Astrocyte of the spinal cord (primary cell): ENCODE measurements at places on chromosomes 2 and 18.

DNA sequence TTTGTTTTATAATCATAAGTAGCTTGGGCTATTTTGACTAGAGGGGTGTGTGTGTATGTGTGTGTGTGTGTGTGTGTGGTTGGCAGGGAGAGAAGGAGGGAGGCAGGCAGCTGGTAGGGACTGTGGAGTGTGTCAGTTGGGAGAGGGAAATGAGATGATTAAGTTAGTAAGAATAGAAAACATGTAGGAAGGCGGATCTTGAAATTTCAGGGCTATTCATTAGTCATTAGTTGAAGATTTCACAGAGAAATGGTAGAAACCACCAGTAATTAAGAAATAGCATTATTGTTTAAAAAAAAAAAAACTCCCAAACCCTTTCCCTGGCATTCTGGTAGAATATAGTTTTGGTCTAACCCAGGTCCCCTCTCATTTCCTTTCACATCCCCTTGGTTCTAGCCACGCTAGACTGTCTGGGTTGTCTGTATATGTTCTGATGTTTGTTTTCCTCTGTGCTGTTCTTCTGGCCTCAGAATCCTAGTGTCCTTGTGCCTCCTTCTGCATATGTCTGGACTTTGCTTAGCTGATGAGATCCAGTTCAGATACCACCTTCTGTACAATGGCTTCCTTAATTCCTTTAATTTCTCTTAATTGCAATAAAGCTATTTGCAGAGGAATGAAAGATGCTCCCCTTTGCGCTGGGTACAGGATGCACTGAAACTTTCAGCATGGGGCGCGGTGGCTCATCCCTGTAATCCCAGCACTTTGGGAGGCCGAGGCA, 161.6 kb downstream of the NEDD4L start:
- peak; percentile 59 for DNase-seq

DNA sequence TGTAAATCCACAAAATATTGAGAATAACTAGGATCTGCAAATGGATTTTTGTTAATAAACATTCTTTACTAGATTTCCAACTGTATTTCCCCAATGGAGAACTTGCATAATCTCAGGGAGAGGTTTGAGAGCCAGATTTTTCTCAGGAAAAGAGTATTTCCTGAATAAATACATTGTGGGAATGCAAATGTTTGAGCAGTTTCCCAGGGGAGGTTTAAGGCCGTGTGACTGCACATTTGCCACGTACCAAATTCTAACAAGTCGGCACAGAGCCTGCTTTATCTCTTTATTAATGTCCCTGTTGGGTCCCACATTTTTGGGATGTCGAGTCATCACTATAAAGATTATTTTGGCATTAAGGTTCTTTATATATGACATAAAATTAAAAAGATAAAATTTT, 27.0 kb downstream of the TFPI start:
- DNase-seq, result peak; percentile 79

DNA sequence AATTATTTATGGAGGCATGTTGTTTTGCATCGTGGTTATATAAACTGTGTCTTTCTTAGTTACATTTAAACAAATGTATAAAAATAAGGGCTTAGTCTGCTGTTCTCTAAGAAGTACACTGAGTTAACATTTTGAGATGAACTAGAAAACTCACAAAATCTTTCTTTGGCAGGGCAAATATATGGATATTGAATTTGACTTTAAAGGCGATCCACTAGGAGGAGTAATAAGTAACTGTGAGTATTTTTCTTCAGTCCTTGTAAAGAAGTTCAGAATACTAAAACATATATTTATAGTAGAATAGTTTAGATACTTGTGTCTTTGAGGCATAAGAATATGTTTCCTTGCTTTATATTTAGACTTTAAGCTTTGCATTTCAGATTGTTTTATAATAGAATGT, 104.8 kb downstream of the MYO1B start:
- no peak for DNase-seq

GRCh38 chr2:31079665-31080064, 58.6 kb downstream of the GALNT14 start:
- DNase-seq, result no peak

DNA sequence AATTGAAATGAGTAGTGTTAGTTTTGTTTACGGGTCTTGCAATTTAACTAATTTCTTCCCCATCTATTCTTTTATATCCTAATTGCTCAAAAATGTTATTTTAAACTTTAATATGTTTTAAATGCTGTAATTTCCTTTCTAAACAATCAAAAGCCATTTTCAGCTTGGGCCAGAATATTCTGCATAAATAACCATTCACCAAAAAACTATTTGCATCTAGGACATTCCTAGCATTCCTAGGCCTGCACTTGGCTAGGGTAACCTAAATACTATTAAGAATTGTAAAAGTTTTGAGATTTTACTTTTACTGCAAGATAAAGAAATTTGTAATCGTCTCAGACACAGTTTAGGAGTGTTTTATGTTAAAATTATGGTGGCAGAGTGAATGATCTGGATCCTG, 7.8 kb upstream of the ETAA1 start:
- DNase-seq, result peak; percentile 64

DNA sequence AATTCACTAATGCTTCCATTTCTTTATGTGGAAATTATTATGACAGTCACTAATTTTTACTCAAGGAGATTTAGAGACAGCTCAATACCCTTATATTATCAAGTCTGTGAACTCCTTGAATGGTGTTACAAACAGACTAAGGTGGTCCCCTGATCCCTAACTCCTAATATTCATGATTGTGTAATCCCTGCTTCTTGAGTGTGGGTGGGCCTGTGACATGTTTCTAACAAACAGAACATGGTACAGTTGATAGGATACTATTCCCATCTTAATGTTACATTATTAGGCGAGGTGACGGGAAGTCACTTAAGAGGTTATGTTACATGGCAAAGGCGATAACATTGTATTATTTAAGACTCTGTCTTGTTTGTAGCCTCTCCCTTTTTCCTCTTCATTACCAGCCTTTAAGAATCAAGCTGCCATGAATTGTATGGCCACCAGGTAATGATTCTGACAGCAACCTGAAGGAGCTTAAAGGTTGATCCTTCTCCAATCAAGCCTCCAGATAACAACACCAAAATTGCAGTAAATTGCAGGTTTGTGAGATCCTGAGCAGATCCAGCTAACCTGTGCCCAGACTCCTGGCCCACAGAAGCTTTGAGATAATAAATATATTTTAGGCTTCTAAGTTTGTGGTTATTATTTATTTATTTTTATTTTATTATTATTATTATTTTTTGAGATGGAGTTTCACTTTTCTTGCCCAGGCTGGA, 32.1 kb downstream of the CYTIP start:
- no peak for DNase-seq

GRCh38 chr2:14492920-14493503, 139.5 kb upstream of the LRATD1 start:
- peak; percentile 93 for DNase-seq

GRCh38 chr2:12750166-12750905, 33.6 kb downstream of the TRIB2 start:
- DNase-seq, result no peak

GRCh38 chr2:14422426-14422825, 210.1 kb upstream of the LRATD1 start:
- no peak for DNase-seq
